ENCODE measurements at places on chromosomes 3 and 15.
A peak's percentile ranks its signal among the peaks of the same experiment; 100 is the strongest.

- DNase-seq: no peak
Measured at GRCh38 chr3:55860049-55860721, 373.1 kb upstream of the WNT5A start.

DNA sequence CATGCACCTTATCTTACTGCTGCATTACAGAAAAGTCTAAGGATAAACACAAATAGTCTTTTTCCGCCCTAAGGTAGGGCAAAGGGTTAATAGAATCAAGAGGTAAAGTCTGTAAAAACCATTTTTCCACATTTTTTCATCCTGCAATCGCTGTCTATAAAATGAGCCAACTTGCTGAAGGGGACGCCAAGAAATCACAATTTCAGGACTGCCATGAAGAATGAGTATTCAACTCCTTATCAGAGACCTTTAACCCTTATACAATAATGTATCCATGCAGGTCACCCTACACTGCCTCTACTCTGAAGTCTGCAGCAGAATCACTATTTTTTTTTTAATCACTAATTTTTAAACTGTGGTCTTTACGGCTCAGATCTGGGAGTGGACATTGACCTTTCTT, 1.1 kb upstream of the DNAJC13 start:
- DNase-seq: no peak

- no peak for DNase-seq
Measured at GRCh38 chr3:95655363-95655986, 1158.9 kb upstream of the EPHA6 start.

DNA sequence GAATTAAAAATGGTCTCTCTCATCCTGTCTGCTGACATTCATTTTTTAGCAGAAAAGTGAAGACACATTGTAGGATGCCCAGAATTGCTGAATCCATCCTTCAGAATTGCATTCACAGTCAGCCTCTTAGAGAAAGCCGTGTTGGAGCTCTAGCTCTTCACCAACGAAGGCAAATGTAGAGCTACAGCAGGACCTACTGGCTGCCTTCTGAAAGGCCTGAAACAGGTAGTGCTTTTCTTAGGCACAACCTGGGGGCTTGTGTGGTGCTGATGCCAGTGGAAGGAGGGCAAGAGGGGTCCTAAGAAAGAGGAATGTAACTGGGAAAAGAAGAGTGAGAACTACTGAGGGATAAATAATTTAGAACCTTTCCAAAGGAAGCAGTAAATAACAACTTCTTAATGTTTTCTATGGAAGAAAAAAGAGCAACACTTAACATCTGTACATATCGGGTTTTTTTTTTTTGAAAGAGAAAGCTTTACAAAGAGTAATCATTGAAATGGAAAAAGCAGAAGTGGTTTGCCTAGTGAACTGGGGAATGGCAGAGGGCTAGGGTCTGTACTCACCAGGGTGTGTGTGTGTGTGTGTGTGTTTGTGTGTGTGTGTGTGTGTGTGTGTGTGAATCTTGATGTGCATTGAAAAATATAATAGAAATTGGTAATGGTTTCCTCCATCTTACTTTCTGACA, 297.8 kb downstream of the SATB1 start:
- DNase-seq: no peak

DNA sequence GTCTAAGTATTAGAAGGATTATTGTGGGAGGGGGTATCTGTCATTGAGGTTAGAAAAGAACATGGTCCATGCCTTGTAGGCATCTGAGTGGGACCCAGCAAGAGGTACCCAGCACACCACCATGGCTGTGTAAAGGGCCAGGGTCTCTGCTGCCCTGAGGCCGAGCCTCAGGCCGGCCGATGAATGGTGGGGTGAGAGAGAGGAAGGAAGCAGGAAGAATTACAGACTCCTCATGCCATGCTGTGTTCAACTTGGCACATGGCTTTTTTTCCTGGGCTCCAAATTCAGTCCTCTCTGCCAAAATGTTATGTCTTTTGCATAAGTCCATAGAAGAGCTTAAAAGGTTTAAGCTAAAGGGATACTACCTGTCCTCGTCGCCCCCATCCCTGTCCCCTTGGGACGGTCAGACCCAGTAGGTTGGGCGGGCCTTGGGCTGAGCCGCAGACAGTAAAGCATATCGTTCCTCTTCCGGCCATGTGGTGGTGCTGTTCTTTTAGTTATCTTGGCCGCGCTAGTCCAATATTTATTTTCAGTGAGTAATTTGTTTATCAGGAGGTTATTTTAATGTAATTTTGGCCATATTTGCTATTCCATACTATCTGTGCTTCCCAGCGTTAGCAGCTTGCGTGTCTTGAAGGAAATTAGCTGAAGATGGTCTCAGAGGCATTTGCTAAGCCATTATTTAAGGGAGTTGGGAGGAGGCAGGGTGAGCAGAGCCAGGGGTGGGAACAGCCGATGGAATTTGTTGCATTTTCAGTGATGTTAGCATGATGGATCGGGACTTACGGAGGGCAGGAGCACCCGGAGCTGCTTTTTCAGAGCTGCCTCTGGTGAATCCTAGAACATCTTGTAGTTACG, 152.4 kb downstream of the AGBL1 start:
- peak; percentile 72 for DNase-seq

DNA sequence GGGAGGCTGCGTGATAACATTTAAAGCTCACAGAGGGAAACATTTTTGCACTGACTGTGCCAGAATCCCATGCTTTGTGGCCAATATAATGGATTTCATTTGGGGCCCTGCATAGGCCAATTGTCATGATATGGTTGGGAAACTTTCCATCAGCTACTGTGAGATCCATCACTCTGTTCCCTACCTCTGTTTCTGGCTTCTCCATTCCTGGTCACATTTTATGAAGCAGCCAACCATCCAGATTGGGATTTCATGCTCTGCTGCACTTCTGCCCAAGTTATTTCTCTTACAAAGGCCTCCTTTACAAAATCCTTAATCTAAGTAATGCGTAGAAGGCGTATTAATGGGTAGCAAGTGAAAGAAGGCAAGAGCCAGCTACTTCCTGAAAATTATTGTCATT, 221.1 kb downstream of the LRTM1 start:
- DNase-seq: no peak

DNA sequence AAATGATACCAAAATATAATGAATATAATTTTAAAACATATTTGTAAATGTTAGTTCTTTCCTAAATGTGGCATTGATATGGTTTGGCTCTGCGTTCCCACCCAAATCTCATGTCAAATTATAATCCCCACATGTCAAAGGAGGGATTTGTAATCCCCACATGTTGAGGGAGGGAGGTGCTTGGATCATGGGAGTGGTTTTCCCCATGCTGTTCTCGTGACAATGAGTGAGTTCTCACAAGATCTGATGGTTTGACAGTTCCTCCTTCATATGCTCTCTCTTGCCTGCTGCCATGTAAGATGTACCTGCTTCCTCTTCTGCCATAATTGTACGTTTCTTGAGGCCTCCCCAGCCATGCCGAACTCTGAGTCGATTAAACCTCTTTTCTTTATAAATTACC, 12.0 kb downstream of the CGGBP1 start:
- DNase-seq: no peak

DNA sequence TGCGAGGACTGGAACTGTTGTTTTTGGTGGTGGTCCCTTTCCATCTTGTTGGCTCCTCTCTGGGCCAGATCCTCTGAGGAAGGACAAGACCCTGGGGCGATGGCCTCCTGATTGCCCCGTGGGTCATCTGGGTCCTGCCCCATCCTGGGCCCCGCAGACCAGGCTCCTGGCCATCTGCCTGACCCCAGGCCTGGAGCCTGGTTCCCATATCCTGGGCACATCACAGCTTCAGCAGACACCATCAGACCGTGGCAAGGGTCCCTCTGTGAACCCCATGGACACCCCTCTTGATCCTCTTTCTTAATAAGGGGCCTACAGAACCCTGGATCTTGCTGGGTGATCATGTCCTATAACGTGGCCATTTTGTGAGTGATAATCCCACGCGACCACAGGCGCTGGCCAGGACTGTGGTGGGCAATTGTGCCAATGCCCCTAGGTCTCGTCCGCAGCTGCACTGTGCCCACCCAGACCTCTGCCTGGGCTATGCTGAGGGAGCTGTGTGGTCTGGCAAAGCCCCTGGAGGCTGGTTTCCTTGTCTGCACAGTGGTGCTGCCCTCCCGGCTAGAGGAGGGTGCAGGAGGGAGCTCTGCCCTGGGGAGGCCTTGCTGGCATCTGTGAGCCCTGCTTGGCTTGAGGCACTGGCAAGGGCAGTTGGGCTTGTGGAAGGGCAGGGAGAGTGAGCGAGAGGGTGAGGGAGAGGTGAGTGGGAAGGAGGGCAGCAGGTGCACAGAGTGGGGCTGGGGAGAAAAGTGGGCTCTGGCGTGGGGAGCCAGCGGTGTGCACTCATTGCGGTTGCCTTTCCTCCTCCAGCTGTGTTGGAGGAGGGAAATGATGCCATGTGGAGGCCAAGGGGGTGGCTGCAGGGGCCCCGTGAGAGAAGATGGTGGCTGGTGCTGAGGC, 53.1 kb upstream of the PRR23E start:
- DNase-seq: no peak

GRCh38 chr3:179083977-179084376, 12.4 kb upstream of the ZMAT3 start:
- DNase-seq: no peak

- DNase-seq: no peak
Measured at GRCh38 chr15:53404930-53405493, 354.5 kb downstream of the WDR72 start.

- no peak for DNase-seq
Measured at GRCh38 chr3:163601426-163601825, 1476.9 kb downstream of the SI start.

GRCh38 chr3:156689608-156690007, 15.2 kb downstream of the TIPARP start:
- no peak for DNase-seq

DNA sequence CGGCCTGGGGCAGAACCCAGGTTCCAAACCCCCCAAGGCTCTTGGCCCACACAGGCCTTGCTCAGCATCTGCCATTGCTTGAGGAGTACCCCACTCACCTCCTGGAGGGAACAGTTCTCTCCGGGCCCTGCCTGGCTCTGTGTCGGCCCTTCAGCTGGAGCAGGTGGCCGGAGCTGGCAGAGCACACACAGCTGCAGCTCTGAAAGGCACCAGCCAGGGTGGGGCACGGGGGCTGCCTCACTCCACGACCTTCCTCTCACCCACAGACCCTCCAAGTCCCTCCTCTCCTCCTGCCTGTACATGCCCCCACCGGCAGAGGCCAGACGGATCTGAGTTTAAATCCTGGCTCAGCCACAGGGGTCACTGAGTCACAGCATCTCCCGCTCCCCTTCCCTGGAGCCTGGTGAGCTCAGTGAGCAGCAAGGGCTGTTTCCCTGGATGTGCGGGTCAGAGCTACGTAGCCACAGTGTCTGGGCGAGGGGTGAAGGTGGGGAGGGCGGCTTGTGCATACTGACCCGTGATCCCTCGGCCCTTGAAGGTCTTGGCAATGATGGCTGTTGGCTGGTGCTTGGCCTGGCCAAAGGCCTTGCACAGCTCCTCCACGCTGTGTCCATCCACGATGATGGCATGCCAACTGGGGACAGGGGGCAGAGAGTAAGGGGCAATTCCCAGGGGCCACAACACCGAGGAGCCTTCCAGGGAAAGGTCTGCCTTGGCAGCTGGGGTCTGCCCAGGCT, 23.0 kb downstream of the TKT start:
- DNase-seq: no peak

DNA sequence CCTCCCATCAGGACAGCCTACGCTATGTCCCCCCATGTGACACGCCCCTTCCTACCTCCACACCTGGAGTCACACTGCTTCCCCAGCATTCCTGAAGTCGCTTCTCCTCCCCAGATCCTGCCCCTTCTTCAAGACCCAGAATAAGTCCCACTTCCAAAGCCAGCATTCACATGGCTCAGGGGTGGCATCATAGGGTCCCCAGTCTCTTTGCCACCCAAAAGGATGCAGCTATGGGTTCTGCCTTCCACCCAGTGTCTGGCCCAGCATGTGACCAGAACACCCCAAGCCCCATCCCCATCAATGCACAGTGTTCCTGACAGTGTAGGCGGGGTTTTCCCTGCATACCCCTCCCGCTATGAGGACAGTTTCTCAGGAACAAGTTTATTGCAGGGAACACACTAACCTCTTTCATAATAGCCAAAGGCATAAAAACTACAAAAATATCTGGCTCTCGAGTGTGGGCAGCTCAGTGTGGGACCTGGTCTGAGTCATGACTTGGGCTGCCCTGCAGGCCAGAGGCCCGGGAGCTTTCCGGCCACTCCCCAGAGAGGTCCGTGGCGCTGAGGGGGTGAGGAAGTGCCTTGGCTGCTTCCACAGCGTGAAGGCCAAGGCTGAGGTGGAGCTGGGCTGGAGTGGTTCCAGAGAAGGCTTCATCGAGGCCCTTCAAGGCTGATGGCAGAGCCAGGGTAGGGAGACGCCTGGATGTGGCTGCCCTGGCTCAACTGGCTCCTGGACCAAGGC, 5.8 kb downstream of the ISLR start:
- no peak for DNase-seq

DNA sequence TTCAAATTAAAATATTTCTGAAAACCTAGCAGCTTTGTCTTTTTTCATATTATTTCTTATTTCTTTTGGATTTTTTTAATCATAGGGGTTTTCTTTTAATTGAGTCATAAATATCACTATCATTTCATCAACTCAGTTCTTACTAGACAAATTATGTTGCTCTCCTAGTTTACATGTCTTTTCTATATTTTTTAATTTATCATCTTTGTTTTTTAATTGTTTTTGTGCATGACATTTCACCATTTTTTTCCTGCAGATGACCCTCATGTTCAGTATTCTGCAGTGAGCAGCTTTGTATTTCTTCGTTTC, 89.9 kb downstream of the RASA2 start:
- no peak for DNase-seq

DNA sequence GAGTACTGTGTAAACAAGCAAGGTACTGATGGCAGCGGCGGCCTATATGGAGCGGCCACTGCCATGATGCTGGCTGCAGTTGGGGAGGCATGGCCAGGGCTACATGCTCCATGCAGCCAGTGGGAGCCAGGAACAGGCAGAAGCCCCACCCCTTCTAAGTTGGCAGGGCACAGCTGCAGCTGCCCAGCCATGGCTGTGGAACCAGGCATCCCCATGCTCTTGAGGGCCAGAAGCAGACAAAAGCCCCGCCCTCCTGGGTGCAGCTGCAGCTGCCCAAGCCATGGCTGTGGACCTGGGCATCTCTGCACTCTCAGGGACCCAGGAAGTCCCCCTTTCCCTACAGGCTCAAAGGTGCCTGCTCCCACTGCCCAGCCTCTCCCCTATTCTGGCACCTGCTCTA, 150.9 kb downstream of the FMN1 start:
- no peak for DNase-seq

DNA sequence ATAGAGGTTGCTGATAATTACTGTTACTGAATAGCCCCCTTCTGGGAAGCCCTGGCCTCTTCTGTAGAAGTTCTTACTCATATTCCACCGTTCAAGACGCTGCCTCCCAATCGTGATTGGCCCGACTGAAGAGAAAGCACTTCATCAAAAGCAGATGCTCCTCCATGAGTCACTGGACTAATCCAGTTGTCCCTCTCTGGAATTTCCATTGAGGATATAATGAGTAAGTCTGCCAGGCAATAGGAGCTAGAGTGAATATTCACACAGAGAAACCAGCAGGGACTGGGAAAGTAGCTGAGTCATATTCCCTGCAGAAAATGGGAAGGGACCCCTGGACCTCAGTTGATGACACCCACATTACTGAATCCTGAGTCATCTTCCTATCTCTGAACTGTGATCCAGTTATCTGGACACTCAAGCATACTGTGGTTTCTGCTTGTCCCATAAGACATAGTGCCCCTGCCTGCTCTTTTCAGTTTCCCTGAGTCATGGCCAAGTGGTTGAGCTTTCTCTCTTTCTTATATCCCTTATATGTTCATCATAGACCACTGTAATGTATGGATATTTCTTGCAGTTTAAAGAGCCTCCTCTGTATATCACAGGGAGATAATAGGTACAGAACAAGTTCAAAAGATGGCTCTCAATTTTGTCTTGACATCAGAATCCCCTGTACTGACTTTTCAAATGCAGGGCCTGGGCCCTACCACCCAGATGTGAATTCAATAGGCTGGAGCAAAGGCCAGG, 151.2 kb upstream of the CDIN1 start:
- no peak for DNase-seq
